Tongue (tissue), 3 donors: ENCODE measurements at places on chromosomes 1 and 21. TPM values are rescaled to one million over a fixed set of nuclear protein-coding genes. Genes with fewer than 3 reads are reported as not detected.

The CR1L gene
- not detected for total RNA-seq

The LRRC53 gene
- not detected for total RNA-seq

The EPS8L3 gene
- not detected for total RNA-seq

The PRAMEF26 gene
- total RNA-seq = not detected

The TMEM200B gene
- total RNA-seq = 11.0 TPM

The AIRE gene
- 0.10 TPM for total RNA-seq

The MFAP2 gene
- total RNA-seq = 31.6 TPM

The PHLDA3 gene
- total RNA-seq = 33.1 TPM

The WDR64 gene
- not detected for total RNA-seq

The C1orf21 gene
- total RNA-seq = 47.6 TPM

The FAM131C gene
- 0.72 TPM for total RNA-seq

The SPRR1B gene
- 1.3 TPM for total RNA-seq
